ENCODE measurements at places on chromosomes 1 and 21.

DNA sequence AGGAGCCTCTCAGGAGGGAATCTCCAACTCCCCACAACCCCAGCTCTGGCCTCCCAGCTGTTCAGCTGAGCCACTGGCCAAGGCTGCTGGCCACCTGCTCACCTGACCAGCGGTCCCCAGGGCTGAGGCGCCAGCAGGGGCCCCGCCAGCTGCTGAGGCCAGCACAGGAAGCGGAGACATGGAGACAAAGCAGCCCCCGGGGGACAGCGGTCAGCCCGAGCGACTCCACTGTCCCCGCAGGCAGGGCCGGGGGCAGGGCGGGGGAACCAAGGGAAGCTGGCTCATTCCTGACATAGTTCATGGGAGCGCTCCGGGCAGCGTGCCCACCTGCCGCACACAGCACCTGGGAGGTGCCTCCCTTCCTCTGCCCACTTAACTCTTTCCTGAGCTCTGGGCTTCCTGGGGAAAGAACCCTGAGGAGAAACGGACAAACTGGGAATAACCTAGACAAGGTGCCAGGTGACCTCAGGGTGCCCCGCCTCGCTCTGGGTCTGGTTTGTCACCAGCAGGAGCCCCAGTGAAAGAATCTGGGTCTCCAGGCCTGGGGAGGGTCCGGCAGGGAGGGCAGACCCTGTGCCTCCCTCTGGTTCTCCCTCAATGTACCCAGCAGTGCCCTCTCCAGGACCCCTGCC lies 10.7 kb downstream of the EPHA2 start:
- DNase-seq = no peak

DNA sequence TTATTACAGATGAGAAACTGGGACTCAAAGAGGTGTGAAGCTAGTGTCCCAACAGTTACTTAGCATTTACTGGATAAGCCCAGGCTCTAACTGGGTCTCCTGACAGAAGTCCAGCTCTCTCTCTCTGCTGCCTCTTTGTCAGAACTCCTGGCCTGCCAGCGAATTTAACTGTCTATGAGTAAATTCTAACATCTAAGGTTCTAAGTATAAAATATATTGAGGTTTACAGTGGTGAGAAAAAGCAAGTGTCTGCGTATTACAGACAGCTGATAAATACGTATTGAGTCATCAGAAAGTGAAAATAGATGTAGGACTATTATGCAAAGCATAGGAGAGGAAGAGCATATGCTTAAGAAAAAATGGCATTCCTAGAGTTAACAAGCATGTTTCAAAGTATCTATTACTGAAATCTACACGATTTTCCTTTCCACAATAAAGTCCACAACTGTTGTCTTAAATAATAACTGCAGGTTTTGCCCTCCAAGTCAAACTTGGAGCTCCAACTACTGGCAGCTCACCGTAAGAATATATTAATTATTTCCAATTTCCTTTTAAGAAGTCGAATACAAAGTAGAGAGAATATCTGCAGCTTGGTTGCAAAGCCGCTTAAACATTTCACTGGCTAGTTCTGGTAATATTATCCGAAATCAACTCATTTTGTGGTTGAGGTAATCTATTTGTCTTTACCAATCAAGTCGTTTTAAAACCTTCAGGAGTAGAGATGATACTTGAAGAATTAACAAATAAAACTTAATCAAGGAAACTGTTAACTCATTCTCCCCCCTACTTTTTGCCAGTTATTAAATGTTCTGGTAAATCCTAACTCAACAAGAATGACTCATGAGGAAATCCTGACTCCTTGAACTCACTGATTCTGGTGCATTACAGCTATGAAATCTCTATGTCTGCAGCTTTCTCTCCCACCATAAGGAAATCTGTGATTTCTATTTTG lies 1.4 kb upstream of the RGS2 start:
- DNase-seq = peak; percentile 16

GRCh38 chr21:31886915-31887314 lies 14.1 kb downstream of the HUNK start:
- no peak for DNase-seq

- DNase-seq = no peak
Observed at GRCh38 chr1:244757091-244757939, 78.1 kb upstream of the COX20 start.

- DNase-seq = no peak
Observed at GRCh38 chr21:42092771-42093170, 21.7 kb downstream of the UMODL1 start.

- DNase-seq = no peak
Observed at GRCh38 chr1:179825798-179826460, 51.7 kb downstream of the TOR1AIP2 start.

GRCh38 chr1:110620250-110620615 lies 14.1 kb upstream of the KCNA2 start:
- no peak for DNase-seq

DNA sequence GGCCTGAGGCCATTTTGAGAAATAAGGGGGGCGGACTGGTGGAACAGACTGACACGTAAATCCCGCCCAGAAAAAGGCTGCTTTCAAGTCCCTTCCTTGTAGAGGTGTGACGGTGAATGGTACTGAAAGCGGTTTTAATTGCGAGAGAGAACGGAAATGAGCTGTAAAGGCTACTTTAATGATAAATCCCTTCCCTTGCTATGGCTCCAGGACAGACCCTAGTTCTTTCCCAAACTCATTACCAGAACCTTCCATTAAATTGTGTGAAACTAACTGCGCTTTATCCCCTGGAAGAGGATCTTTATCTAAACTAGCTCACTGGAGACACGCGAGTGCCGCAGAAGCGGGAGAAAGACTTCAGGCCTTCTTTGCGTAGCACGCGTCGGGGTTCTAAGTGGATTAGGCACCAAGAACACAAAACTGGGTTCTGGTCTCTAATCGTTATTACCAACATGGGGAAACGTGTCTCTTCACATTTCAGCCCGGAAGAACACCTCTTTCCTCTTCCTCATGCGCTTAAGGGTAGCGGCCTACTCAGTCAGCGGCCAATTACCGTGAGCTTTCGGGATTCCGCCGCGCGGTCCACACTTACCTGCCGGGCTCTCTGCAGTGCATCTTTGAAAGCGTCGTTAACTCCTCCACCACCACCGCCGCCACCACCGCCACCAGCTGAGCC lies 441 bp downstream of the FUBP1 start:
- peak; percentile 88 for DNase-seq

- DNase-seq = no peak
Observed at GRCh38 chr1:112429749-112430148, 33.7 kb downstream of the CTTNBP2NL start.

- no peak for DNase-seq
Observed at GRCh38 chr1:89973471-89974127, 21.3 kb upstream of the ZNF326 start.

- no peak for DNase-seq
Observed at GRCh38 chr1:65292861-65293593, 16.3 kb upstream of the DNAJC6 start.

GRCh38 chr1:179034720-179035119 lies 9.0 kb downstream of the FAM20B start:
- no peak for DNase-seq

GRCh38 chr1:1067284-1067859 lies 6.7 kb downstream of the RNF223 start:
- DNase-seq = no peak

GRCh38 chr1:119674835-119675289 lies 26.8 kb upstream of the ZNF697 start:
- DNase-seq = peak; percentile 62

GRCh38 chr1:112589766-112590165 lies 29.2 kb downstream of the ST7L start:
- DNase-seq = no peak

- DNase-seq = no peak
Observed at GRCh38 chr1:206029484-206029883, 5.8 kb upstream of the CTSE start.

DNA sequence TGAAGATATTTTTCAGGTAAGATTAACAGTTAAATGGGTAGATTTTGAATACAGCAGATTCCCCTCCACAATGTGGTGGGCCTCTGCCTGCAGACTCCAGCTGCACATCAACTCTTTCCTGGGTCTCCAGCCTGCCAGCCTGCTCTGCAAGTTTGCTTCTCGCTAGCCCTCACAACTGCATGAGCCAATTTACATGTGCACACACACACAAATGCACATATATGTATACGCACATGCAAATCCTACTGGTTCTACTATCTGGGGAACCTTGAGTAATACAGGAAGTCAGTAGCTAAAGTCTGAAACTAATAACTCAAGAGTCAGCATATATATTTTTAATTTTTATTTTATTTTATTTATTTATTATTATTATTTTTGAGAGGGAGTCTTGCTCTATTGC lies 34.8 kb upstream of the QSOX1 start:
- peak; percentile 88 for DNase-seq

GRCh38 chr21:35932232-35932911 lies 128.0 kb downstream of the SETD4 start:
- no peak for DNase-seq

GRCh38 chr1:17909634-17910033 lies 154.5 kb downstream of the ACTL8 start:
- DNase-seq = no peak

GRCh38 chr1:228090613-228091081 lies 8.1 kb downstream of the ARF1 start:
- DNase-seq = no peak

DNA sequence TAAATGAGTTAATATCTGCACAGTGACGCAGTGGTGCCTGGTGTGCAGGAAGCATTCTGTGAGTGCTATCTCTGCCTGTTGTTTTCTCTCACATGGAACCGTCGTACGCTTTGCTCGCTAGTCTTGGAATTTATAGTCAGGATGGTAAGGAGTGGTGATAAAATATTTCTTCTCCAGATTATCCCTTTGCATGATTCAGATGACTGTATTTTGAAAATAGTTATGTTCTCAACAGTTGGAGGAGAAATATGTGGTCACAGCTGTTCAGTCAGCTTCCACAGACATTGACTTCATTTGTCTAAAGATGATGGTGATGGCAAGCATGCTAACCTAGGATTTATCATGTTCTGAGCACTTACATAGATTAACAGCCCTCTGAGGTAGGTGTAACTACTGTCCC lies 41.3 kb upstream of the VAMP3 start:
- no peak for DNase-seq

DNA sequence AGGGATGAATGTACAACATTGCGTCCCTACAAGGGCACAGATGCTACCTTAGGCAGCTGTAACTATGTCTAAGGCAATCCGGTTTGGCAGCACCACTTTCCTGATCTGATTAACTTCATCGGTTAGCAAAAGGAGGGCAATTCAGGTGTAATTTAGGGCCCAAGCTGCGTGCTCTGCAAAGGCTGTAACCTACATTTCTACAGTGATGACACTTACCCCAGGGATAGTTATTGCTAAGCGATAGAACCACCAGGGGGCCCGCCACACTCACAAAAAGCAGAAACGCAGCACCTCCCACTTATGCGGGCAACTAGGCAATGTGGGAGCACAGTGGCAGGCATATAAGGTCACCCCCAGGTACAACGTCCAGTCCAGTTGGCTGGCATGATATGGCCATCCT lies 113.5 kb downstream of the GDAP2 start:
- DNase-seq = no peak

DNA sequence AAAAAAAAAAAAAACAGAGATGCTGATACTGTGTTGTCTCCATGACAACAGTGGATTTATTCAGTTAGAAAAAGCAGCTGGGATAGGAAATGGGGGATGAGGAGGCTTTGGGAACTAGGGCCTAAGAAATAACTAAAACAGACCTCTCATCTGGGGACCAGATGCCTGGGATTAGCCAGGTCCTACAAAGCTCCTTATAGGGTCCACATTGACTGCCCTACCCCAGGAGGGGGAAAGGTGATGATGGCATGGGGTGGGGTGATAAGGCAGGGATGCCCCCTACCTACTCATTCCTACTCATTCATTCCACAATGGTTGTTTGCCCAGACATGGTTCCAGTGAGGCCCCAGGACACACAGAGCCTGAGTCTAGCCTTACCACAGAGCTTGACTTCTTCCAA lies 131.2 kb downstream of the PLXNA2 start:
- no peak for DNase-seq
